A673 (cell line): ENCODE measurements at places on chromosomes 16 and 17.

DNA sequence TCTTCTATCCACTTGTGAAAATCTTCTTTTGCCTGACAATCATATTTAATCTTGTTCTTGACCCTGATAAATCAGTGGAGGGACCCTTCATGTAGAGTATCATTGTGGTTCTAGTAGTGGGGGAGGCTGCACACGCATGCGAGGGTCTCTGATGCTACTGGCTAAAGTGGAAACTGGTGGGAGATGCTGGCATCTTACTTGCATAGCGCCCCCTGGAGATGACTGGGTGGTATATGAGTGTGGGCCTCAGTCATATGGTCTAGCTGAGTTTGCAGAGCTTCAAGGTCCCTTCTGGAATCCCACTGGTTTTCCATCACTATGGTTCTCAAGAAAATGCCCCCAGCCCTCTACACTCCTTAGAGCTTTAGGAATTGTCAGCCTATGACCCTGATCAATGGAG, 236.4 kb upstream of the AXIN2 start:
- no peak overlapping the region for H3K4me3 ChIP-seq
- peak; percentile 48 for DNase-seq
- no peaks in the 10 kb centered on the region for H3K36me3 ChIP-seq
- H3K27me3 ChIP-seq: no peaks in the 10 kb centered on the region
- no peaks in the 10 kb centered on the region for H3K4me1 ChIP-seq
- H3K27ac ChIP-seq: no peak overlapping the region

DNA sequence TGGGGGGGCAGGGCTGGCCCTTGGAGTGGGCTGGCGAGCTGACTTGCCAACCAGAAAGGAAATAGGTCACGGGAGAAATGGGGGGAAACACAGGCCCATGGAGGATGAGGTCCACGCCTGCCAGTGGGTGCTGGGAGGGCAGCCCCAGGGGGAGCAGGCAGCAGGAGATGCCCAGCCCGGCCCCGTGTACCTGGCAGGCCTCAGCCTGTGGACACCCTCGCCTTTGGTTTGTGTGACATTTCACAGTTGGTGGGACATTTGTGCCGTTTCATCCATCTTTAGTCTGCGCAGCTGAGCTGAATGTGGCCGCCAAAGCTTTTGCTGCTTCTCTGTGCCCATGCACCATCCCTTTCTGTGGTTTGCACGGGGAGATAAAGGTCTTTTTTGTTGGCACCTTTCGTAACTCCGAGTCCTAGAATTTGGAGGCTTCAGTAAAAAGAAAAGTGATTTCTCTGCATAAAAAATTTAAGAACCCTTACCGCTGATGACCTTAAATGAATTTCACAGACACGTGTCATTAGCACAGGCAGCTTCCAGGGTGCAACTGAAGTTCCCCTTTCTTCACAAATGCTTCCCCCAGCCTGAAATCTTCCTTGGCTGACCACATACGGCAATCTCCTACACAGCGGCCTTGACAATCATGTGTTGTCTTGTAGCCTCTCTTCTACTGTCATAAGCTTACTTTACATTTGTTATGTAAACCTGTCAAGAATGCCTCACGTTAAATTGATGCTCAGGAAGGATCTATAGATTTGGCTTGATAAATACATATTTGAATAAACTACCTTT, 193.6 kb downstream of the RPTOR start:
- no peaks in the 10 kb centered on the region for H3K36me3 ChIP-seq
- no peaks in the 10 kb centered on the region for H3K4me1 ChIP-seq
- H3K27me3 ChIP-seq: no peaks in the 10 kb centered on the region
- no peak overlapping the region for H3K27ac ChIP-seq

- no peaks in the 10 kb centered on the region for H3K36me3 ChIP-seq
- peak; percentile 62 for DNase-seq
- H3K4me3 ChIP-seq: no peak overlapping the region
- H3K4me1 ChIP-seq: peaks cover 14% of the 10 kb centered on the region
- H3K27ac ChIP-seq: no peak overlapping the region
These were observed 74.8 kb upstream of the SMURF2 start for GRCh38 chr17:64736804-64737492.

DNA sequence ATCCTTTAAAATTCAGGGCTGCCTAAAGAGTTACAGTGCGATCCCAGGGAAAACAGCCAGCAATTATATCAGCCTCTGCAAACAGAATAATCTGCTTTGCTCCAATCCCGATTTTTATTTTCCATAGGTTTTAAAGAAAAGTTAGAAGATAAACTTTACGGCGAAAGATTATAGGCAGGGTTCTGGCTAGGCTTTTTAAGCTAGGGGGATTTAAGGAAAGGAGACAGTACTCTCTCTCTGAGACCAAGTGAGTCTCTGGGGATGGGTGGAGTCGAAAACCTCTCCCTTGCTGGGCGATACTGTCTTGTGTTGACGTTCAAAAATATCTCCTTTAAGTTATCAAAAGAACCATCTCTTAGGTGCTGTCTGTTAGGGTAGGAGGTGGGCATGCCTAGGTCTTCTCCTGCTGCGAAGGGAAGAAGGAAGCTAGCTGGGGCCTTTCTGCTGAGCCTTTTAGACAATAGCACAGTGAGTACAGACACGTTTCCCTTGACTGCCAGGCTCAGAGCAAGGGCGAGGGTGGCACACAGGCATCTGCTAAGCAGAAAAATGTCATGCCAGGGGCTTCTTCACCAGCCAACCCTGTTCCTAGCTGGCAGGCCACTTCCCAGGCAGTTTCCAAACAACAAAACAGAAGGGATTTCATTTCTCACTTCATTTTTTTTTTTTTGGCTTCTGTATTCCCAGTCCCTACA, 167.9 kb upstream of the MAF start:
- no peaks in the 10 kb centered on the region for H3K27me3 ChIP-seq
- H3K4me3 ChIP-seq: no peak overlapping the region
- no peaks in the 10 kb centered on the region for H3K36me3 ChIP-seq
- H3K27ac ChIP-seq: no peak overlapping the region

- peaks cover 11% of the 10 kb centered on the region for H3K4me1 ChIP-seq
- no peak overlapping the region for H3K27ac ChIP-seq
- no peak overlapping the region for H3K4me3 ChIP-seq
- no peaks in the 10 kb centered on the region for H3K27me3 ChIP-seq
These were observed 167.4 kb upstream of the CACNG5 start for GRCh38 chr17:66667491-66668030.

- no peaks in the 10 kb centered on the region for H3K27me3 ChIP-seq
- peak overlapping the region; percentile 51 for H3K4me3 ChIP-seq
- H3K36me3 ChIP-seq: no peaks in the 10 kb centered on the region
- no peak overlapping the region for H3K27ac ChIP-seq
These were observed 36.9 kb downstream of the SOST start for GRCh38 chr17:43721537-43722268.

DNA sequence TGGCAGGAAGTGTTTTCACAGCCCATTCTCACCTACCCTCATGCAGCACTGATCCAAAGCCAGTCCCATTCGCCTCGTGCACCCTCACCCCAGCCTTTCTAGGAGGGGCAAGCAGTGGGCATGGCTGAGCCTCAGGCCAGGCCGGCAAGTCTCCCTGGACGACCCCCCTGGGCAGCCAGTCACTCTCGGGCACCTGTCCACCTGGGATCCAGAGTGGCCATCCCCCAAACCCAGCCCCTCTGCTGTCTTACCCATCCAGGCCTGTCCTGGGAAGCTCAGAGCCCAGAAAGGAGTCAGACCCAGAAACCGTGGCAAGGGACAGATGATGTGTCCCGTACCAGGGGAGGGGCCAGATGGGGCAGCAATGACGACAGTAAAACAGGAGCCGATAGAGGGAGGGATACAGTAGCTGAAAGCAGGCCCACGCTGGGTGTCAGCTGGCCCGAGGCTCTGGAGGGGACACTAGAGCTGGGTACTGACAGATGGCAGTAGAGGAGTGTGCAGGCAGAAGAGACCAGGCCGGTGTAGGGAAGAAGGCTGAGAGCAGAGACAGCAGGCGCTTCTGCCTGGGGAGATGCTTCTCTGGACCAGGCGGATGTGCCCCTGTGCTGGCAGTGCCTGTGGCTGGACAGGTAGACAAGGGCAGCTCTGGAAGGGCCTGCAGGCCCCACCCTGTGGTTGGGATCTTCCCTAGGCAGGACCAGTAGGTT, 5.8 kb downstream of the CMTM3 start:
- peaks cover 48% of the 10 kb centered on the region for H3K36me3 ChIP-seq
- H3K4me3 ChIP-seq: no peak overlapping the region
- H3K27me3 ChIP-seq: no peaks in the 10 kb centered on the region
- no peak for DNase-seq

DNA sequence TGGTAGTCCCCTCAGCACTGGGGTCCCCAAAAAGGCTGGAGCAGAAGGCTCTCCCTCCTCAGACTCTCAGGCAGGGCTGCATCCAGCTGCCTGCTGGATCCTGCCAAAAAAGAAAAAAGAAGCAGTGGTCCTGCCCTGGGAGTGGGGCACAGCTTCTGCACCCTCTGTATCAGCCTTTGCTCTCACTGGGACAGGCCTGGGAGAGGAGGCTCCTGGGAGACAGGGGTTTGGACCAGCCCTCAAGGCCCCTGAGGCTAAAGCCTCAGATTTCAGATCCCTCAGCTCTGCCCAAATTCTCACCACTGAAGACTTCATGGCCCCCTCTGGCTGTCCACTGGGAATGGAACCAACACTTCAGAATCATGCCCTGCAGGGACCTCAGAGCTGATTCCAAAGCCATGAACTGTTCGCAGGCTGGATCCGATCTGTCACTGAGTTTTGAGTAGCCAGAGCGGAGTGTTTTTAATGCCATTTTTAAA, 96.9 kb downstream of the C16orf78 start:
- H3K27me3 ChIP-seq: no peaks in the 10 kb centered on the region
- no peak for DNase-seq
- no peak overlapping the region for H3K4me3 ChIP-seq
- H3K4me1 ChIP-seq: no peaks in the 10 kb centered on the region
- no peaks in the 10 kb centered on the region for H3K36me3 ChIP-seq
- H3K27ac ChIP-seq: no peak overlapping the region

- H3K4me3 ChIP-seq: no peak overlapping the region
- no peak overlapping the region for H3K27ac ChIP-seq
- H3K4me1 ChIP-seq: no peaks in the 10 kb centered on the region
- DNase-seq: no peak
- H3K27me3 ChIP-seq: peaks cover 3% of the 10 kb centered on the region
These were observed 7.6 kb downstream of the PRR29 start for GRCh38 chr17:64005734-64006167.

- no peaks in the 10 kb centered on the region for H3K36me3 ChIP-seq
- no peaks in the 10 kb centered on the region for H3K4me1 ChIP-seq
- H3K27ac ChIP-seq: no peak overlapping the region
- H3K4me3 ChIP-seq: no peak overlapping the region
- DNase-seq: no peak
- H3K27me3 ChIP-seq: no peaks in the 10 kb centered on the region
These were observed 14.5 kb upstream of the GPRC5C start for GRCh38 chr17:74417178-74418045.

GRCh38 chr16:56195151-56195550, 3.9 kb downstream of the GNAO1 start:
- no peak overlapping the region for H3K27ac ChIP-seq
- no peaks in the 10 kb centered on the region for H3K36me3 ChIP-seq
- H3K27me3 ChIP-seq: peaks cover 63% of the 10 kb centered on the region
- DNase-seq: no peak

GRCh38 chr17:47644324-47644723, 5.4 kb upstream of the KPNB1 start:
- no peak overlapping the region for H3K4me3 ChIP-seq
- H3K27me3 ChIP-seq: no peaks in the 10 kb centered on the region
- H3K36me3 ChIP-seq: no peaks in the 10 kb centered on the region
- no peak for DNase-seq

- H3K27ac ChIP-seq: no peak overlapping the region
- DNase-seq: no peak
- H3K4me3 ChIP-seq: no peak overlapping the region
- H3K36me3 ChIP-seq: peaks cover 69% of the 10 kb centered on the region
- no peaks in the 10 kb centered on the region for H3K4me1 ChIP-seq
- no peaks in the 10 kb centered on the region for H3K27me3 ChIP-seq
These were observed 17.0 kb downstream of the CLUH start for GRCh38 chr17:2694381-2695242.

GRCh38 chr16:6548507-6548906, 784.1 kb upstream of the RBFOX1 start:
- no peak overlapping the region for H3K4me3 ChIP-seq
- no peaks in the 10 kb centered on the region for H3K36me3 ChIP-seq
- no peak for DNase-seq
- no peak overlapping the region for H3K27ac ChIP-seq

GRCh38 chr16:11473728-11474127, 113.0 kb downstream of the LITAF start:
- no peaks in the 10 kb centered on the region for H3K36me3 ChIP-seq
- no peaks in the 10 kb centered on the region for H3K4me1 ChIP-seq
- no peak overlapping the region for H3K27ac ChIP-seq
- no peak overlapping the region for H3K4me3 ChIP-seq
- peaks cover 9% of the 10 kb centered on the region for H3K27me3 ChIP-seq
- DNase-seq: no peak

- no peak for DNase-seq
- H3K4me1 ChIP-seq: peaks cover 16% of the 10 kb centered on the region
- no peak overlapping the region for H3K27ac ChIP-seq
- H3K36me3 ChIP-seq: peaks cover 28% of the 10 kb centered on the region
- no peaks in the 10 kb centered on the region for H3K27me3 ChIP-seq
These were observed 6.4 kb upstream of the VEZF1 start for GRCh38 chr17:57994436-57994835.

- H3K4me1 ChIP-seq: peaks cover 23% of the 10 kb centered on the region
These were observed 81.0 kb downstream of the TMEM100 start for GRCh38 chr17:55641676-55642081.

DNA sequence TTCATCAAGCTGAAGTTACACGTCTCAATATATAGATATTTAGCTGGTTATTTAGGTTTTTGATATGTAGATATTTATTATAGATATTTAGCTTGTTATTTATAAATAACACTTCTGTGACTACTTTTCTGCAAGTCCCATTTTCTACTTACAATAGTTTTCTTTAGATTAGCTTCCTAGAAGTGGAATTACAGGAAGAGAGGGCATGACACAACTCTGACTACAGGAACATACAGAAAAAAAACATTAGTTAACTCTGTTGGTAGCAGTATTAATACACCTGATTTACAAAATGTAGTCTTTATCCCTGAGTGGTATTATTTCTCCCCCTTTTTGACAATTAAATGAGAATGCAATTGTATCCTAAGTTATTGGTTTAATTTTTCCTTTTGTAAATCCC, 21.2 kb upstream of the CCL1 start:
- no peaks in the 10 kb centered on the region for H3K36me3 ChIP-seq
- H3K4me1 ChIP-seq: no peaks in the 10 kb centered on the region
- DNase-seq: no peak
- H3K27ac ChIP-seq: no peak overlapping the region

DNA sequence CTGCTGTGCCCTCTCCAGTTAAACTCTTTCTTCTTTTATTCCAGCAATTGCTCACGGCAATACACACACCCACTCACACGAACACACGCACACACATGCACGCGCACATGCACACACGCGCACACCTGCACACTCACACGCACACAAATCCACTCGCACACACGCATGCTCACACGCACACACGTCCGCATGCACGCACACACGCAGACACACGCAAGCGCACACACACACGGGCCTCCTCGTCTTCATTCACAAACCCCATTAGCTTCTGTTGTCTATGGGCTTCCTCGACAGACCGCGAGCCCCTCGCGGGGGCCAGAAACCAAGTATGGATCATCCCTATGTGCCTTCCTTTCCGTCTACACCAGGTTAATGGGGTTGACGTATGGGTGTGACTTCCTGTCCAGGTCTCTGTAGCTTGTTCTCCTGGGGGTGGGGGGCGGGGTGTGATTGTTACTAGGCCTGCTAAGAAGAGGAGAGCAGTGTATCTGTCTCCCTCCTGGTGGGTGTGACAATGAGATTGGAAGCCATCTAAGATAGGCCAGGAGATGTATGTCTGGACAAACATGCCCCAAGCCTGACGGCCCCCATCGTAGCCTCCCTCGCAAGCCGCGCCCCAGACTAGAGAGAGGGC, 670 bp upstream of the CTF1 start:
- H3K27me3 ChIP-seq: no peaks in the 10 kb centered on the region
- H3K4me1 ChIP-seq: peaks cover 16% of the 10 kb centered on the region
- no peak overlapping the region for H3K4me3 ChIP-seq
- H3K27ac ChIP-seq: peak overlapping the region; percentile 93
- H3K36me3 ChIP-seq: peaks cover 9% of the 10 kb centered on the region
